ENCODE measurements at places on chromosomes 7 and 10.

DNA sequence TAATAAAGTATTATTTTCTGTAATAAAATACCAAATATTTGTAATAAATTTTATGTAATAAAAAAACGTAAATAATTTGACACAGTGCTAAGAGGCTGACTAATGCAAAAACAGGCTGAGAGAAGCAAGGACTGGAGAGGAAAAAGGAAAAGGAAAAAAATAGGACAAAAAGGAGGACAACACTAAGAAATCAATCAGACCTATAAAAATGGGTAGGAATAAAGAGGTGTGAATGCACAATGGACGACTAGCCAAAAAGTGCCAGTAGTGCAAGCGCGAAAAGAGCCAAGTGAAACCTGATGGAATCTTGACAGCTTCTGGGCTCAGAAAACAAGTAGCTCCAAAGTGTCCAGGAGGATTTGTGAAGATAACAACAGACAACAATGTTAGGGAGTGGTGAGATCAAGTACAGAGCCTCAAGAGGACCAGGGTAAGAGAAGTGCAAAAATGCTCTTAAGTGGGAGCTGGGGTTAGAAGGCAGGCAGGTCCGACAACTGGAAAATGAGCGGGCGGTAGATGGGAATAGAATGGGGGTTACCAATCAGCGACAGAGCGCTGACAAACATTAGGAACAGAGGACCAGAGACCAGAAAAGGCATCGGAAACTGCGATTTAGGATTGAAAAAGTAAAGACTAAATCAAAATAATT, 1.2 kb downstream of the BRAF start:
- no peak for DNase-seq

DNA sequence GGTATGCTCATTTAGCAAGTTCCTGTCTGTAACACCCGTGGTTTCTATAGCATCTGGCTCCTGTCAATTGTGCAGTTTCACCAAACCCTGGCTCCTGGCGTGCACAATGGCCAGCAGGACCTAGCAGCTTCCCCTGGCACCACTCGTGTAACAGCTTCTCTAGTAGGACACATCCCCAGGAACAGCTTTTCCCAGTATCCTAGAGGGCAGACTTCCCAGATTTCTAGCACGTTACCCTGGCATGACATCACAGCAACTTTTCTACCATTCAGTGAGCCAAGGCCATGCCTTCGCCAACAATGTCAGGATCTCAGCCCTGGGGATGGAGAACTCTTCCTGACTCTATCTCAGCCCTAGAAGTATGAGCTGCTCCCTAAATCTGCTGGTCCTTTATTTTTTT, 6.5 kb downstream of the YME1L1 start:
- no peak for DNase-seq

- no peak for DNase-seq
These were observed 14.9 kb downstream of the MACROH2A2 start for GRCh38 chr10:70067586-70067985.

DNA sequence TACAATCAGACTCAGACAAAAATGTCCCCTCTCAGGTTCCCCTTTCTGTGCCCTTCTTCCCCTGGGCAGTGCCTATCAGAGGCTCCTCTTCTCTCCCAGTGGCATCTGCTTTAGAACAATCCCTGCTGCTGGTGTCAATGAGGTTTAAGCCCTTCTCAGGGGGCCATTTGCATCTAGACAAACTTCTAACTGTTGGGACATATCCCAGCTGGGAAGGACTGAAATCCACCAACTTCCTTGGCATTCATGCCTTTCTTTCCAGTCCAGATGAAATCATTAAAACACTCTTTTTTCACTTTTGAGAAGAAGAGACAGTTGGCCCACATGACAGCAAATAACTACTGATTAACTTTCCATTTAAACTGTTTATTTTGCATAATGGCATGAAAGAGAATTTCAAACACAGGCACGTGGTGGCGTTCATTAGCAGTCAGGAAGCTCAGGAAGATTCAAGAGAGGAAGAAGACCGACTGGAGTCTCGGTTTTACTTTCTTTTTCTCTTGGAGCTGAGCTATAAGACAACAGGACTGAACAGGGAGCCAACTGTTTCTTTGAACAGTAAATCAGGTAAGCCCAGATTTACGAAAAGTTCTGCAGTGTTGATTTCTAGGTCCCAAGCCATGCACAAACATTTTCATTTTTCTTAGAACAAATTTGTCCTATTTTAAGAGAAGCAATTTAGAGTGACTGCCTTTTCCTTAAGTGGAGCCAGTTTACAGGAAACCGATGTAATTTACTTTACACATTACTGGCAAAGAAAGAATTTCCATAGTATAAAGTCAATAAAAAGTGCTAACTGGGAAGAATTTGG, at the start of gene GIMAP2:
Gene GIMAP2 (plus strand): TSS at position 488 of the 811 bp plus-strand sequence. CDS start 1,354 bp downstream, outside the sequence.
- peak; percentile 41 for DNase-seq

DNA sequence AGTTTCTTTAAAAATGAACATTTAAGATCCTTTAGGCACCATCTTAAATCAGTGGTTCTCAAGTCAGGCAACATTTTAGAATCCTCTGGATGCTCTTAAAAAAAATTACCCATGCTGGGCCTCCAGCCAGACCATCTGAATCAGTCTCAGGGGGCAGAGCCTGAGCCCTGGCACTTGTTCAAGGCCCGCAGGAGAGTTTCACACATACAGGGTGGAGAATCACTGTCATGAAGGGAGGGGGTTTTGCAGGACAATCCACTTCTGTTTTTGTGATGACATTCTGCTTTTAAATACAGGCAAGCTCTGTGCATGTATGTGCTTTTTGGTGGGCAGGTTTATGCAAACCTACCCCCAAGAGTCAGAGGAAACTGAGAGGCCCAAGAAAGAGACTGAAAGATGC, 268.6 kb downstream of the SEC23IP start:
- no peak for DNase-seq

DNA sequence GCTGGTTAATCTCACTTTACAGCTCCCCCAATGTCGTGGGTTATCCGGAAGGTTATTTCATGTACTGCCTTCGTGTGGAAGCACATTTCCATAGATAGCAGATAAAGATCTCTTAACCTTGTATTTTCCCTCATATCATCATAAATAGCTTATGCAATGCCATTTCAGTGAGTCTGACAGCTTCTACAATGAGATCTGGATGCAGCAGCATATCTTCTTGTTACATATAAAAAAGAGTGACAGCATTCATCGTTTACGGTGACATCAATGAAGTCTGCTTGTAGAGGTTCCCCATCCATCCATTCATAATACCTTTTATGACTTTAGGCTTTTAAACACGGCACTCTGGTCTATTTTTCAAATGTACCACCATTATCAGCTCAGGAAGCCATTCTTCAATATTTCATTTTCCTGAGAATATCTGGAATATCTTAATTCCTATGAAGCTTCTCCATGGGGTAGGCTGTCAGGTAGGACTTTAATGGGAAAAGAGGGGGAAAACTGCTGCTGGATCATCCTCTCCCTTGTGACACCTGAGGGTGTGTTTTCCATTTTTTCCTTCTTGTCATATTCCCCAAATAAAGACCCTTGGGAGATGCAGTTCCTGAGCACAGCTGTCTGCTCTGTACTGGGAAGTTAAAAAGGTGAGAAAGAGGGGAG, 51.9 kb upstream of the CTBP2 start:
- no peak for DNase-seq

- no peak for DNase-seq
These were observed 77.8 kb downstream of the CPEB3 start for GRCh38 chr10:92213049-92213448.

GRCh38 chr10:121747163-121747775, 149.0 kb upstream of the FGFR2 start:
- no peak for DNase-seq

- no peak for DNase-seq
These were observed 125.7 kb upstream of the MTPN start for GRCh38 chr7:136102881-136103280.

- no peak for DNase-seq
These were observed 82.3 kb downstream of the INPP5A start for GRCh38 chr10:132619927-132620326.

DNA sequence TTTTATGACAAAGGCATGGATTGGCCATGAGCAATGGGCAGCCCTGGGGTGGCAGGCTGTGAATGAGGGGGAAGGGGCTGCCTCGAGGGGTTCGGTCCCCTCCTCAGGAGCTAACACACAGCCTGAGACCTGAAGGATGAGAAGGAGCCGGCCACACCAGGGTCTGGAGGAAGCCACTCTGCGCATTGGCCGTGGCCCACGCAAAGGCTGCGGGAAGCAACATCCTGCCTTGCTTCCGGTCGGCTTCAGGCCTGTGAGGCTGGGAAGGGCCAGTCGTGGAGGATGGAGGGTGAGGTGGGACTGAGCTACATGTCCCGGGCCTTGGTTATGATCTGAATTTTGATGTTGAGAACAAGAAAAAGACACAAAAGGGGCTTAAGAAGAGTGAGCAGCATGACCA, 49.4 kb downstream of the RGS10 start:
- no peak for DNase-seq

DNA sequence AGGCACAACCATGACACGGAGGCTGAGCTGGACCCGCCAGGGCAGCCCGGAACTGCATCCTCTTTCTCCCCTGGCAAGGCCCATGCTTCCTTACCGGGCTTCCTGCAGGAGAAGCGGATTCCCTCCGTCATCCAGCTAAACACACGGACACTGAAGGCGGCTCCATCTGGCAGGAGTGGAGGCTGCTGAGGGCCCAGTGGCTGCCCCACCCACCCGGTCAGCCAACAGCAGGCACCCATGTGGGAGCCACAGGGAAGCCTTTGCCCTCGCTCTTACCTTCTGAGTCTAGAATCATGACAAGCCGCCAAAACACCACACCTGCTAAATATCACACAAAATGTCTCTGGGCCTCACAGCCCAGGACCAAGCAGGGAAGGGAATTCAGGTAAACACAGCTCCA, 321.6 kb upstream of the RNF32 start:
- DNase-seq = no peak

GRCh38 chr7:104973227-104973626, 40.8 kb upstream of the KMT2E start:
- no peak for DNase-seq

GRCh38 chr10:103080891-103081581, 112.0 kb downstream of the NT5C2 start:
- no peak for DNase-seq

DNA sequence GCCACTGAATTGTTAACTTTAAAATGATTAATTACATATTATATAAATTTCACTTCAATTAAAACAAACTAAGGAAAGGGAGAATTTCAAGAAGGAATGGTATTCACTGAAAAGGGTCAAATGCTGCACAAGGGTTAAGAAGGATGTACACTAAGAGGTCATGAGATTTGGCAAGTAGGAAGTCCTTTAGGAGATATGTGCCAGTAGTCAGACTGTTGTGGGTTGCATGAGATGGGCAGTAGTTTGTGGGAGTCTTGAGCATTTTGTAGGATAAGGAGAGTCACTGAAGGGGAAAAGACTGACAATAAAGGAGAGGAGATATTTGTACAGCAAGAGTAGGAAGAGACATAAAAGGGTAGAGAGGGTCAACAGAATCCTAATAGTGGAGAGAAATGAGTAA, 12.4 kb upstream of the PTPN12 start:
- DNase-seq = no peak

DNA sequence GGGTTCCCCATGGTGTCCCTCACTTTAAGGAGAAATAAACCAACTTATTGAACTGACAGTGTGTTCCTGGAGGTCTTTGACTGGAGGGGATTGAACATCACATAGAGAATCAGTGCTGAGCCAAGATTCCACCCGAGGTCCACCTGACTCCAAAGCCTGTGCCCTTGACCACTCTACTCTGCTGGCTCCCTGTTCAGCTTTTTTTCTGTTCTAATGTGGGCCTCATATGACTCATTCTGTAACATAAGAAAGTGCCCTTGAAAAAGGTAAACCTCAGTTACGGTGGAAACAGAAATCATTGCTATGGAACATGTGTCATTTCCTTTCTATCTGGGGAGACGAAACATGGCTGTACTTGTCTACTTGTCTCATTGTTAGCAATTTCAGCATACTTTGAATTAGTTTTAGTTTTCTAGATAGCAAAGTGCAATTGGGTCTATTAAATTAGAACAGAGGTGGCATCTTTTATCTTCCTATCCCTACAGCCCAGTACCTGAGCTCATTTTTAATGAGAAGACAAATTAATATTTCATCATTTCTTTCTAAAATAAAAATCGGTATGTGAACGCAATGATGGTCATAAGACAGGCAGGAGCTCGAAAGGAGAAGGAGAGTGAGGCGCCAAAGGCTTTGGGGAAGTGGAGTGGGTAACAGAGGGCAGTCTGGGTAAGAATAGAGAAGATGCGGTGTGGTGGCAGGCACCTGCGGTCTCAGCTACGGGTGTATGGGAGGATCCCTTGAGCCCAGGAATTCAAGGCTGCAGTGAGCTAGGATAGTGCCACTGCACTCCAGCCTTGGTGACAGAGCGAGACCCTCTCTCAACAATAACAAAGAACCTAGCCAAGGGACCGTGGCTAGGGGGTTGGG, 1.5 kb downstream of the GSDME start:
- DNase-seq = no peak

DNA sequence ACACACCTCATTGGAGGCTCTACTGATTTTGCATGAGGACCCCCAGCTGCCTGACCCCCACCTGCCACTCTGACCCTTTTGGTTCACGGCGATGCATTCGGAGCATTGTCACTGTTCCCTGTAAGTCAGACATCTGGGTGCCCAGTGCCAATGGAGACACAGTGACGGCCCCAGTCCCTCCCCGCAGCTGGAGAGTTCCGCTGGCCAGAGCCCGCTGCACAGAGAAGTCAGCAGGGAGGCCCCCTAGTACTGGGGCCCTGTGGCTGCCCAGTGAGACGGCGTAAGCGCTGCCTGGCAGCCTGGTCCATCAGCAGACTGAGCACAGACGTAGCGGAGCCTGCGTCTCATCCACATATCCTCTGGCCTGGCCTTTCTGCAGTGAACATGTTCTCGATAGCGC, 77.5 kb downstream of the NKX6-2 start:
- DNase-seq = peak; percentile 67

DNA sequence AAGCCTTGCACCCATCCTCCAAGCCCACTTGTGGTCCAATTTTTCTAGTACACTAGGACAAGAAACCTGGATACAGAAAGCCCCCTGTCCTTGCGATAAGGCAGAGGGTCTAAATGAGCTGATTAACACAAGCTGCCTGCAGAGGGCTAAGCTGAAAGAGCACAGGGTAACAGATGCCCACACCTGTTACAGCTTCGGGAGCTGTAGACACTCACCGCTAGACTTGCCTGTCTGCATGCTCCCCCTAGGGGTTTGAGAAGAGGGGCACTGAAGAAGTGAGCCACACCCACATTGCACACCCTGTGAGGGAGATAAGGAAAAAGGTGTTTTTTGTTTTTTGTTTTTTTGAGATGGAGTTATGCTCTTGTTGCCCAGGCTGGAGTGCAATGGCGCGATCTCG, 386.5 kb upstream of the AUTS2 start:
- DNase-seq = no peak

GRCh38 chr10:122725768-122726167, 26.1 kb upstream of the C10orf120 start:
- DNase-seq = no peak

DNA sequence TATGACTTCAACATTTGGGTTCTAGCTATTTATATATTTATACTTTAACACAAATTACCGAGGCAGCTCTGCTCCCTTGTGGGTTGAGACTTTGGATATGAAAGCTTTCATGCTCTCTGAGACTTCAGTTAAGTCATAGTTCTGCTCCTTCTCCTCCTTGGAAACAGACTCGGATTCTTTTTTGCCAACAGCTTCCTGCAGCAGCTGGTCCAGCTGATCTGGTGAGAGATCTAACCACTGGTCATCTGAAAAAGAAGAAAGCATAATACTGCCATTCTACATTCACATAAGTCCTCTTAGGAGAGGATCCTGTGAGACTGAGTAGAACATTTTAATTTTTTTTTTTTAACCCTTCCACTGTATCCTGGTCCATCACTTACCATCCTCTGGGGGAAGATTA, 28.6 kb downstream of the ECD start:
- no peak for DNase-seq

GRCh38 chr7:5677538-5678294, 103.7 kb downstream of the RNF216 start:
- no peak for DNase-seq

All from hypothalamus (tissue), 51 donors.